ENCODE measurements at places on chromosomes 4 and X. TPM values are rescaled to one million over a fixed set of nuclear protein-coding genes. Genes with fewer than 3 reads are reported as not detected.

Gene TMSB15A
- total RNA-seq = 0.69 TPM

Gene DKK2
- not detected for total RNA-seq

Gene STK32B
- total RNA-seq = 15.9 TPM

Gene ETDB
- total RNA-seq = not detected

Gene F11
- not detected for total RNA-seq

Gene STATH
- not detected for total RNA-seq

Gene DCK
- 16.1 TPM for total RNA-seq

Gene PGAM4
- total RNA-seq = 0.44 TPM

Gene CCDC160
- not detected for total RNA-seq

Gene GSX2
- not detected for total RNA-seq
